LoVo (cell line): ENCODE measurements at places on chromosomes 1 and 21.

DNA sequence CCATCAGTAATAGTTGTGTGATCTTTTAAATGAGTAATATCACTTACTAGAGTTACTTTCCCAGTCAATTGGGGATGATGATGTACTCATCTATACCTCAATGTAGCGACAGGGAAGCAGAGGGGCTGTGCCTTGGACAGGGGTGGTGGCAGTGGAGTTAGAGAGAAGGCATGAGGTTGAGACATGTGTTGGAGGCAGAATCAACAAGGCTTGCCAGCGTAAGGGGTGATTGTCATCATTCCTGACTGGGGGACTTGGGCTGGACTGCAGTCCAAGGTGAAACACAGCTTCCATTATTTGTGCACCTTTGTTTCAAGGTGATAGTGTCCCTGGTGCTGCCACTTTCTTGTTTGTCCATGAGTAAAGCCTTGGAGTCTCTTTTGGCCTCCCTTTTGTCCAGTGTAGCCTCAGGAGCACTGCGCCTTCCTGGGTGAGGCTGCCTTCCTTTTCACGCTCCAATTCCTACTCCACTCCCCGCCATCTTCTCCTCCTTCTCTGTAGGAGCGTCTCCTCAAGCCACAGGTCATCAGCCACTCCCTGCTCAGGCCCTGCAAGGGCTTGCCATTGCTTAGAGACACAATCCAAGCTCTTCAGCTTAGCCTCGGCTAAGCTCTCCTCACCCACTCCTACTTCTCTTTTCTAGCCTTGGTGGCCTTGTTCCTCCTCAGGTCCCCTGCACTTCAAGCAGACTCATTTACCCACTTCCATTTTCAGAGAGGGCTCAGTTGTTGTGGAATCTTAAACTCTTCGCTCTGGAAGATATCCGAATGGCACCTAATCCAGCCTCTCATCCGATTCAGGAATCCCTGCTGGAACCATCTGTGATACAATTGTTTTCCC is 77.6 kb upstream of the CD34 start:
- no peak for DNase-seq

- no peak for DNase-seq
Observed at GRCh38 chr1:96565546-96565945, 156.0 kb upstream of the PTBP2 start.

DNA sequence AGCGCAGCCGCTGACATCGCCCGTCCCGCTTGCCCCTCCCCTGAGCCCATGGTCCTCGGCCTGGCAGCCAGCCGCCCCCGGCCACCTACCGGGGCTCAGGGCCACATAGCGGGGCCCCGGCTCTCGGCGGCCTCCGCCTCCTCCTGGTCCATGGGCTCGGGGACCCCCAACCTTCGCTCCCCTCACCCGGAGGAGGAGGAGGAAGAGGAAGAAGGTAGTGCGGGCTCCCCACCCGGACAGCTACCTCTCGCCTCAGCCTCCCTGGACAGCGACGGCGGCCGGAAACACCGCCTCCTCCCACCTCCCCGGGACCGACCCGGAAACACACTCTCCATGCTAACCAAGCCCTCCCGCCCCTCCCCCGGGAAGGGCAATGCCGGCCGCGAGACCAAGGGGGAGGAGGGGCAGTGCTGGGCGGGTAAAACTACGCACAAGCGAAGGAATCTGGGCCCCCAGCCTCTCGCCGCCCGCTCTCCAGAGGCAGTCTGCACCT is at the start of gene KIAA0319L:
Gene KIAA0319L, minus strand, starts transcription at position 286 of the 493 bp plus-strand sequence. CDS start 2,912 bp downstream, outside the sequence.
- DNase-seq: peak; percentile 77

- DNase-seq: peak; percentile 13
Observed at GRCh38 chr1:67214420-67215174, 48.3 kb downstream of the IL23R start.

DNA sequence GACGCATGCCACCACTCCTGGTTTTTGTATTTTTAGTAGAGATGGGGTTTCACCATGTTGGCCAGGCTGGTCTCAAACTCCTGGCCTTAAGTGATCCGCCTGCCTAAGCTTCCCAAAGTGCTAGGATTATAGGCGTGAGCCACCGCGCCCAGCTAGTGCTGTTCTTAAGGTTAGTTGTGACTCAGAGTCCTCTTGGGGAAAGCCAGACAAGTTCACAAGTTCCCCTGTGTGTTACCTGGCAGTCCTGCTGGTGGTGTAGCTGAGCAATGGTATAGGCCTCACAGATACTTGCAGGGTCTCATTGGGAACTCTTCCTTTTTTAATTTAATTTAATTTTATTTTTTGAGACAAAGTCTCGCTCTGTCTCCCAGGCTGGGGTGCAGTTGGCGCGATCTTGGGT is 10.6 kb downstream of the CFAP126 start:
- DNase-seq: no peak

- peak; percentile 56 for DNase-seq
Observed at GRCh38 chr1:92749024-92749634, 35.8 kb downstream of the EVI5 start.

DNA sequence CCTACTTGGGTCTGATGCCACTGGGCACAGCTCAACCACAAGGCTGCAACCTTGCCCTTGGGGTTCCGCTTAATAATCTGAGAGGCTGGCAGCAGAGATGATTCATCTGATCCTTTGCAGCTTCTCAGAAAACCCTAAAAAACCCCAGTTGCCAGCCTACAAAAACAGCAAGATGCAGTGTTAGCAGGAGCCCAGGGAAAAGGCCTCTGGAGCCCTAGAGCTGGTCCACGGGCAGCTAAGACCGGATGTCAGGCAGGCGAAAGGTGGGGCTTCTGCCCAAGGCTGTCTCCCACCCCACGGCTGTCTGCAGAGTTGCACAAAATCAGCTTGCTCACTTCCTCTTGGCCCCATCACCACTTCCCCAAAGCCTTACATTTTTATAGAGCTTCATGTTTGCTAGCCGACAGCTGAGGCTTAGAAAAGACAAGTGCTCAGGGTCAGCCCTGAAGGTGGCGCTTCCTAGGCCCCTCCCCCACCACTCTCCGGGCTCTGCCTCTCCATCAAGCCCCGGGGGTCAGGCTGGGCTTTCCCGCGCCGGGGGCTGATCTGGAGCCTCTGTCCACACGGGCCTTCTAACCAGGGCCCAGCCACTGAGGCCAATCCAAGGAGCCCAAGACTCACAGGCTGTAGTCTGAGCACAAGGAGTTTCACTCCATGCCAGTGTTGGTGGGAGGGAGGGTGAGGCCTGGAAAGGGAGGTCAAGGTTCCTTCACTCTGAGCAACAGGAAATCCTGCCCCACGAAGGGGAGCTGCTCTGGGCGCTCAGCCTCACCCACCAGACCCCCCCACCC is 4.2 kb upstream of the ADORA3 start:
- peak; percentile 68 for DNase-seq

DNA sequence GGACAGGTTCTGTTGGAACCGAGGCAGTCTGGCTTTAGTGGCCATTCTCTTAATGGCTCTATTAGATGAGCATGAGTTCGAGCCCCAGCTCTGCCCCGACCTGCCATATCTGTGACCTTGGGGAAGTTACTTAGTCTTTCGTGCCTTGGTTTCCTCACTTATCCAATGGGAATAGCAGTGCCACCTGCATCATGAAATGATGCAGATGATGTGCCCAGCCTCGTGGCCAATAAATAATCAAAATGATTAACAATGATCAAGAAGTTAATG is 30.6 kb downstream of the CAMK1G start:
- no peak for DNase-seq

DNA sequence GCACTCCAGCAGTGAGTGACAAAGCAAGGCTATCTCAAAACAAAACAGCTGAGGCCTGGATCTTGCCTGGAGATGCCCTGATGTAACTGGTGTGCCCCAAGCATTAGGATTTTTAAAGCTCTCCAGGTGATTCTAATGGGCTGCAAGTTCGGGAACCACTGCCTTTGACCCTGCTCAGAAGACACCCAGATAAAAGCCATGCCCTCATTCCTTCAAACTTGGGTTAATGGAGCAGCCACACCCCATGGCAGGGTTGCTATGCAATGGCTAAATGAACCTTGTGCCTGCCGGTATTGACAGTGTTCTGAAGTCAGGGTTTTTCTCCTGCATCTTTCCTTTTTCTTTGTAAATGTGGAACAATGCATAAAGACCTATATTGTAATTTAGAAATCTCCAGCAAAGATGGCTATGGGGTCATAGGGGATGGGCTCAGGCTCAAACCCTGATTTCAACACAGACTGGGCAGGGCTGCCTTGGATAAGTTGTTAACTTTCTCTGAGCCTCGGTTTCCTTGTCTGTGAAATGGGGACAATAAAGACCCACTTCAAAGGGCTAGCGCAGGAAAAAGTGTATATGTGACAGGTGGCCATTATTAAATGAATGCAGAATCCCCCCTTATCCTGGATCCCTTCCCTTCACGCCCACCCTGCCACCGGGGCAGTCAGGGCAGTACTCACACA is 453 bp downstream of the TFF3 start:
- no peak for DNase-seq

GRCh38 chr1:59360170-59360569 is 63.3 kb downstream of the FGGY start:
- DNase-seq: no peak

- peak; percentile 6 for DNase-seq
Observed at GRCh38 chr1:226677027-226678020, 61.8 kb downstream of the ITPKB start.

DNA sequence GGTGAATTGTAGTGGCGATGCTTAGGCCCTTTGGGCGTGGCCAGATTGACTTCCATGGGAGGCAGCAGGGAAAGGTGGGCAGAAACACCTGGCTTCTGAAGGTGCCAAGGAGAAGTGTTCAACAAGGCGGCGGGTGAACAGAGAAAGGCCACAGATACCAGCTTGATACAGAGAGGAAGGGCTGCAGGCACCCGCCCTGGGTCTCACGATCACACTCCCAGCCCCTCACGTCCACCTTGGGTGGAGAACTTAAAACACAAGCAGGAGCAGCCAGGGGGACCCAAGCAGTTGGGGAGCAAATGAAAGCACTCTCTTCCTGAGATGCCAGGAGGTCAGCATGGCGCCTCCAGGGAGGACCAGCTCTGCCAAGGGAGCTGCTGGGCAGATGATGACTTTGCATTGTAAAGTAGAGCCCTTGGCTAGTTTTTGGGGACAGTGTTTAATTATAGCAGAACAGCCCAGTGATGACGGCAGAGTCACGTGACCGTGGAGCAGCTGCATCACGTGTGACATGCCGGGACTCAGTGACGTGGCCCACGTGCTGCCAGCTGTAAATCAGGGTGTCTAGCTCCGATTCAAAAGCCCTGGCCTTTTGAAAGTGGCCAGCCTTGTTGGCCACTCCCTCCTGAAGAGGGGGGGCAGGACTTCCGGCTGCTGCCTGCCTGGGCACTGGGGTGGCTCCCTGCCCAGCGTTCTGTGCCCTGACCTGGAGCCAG is 19.0 kb downstream of the SLC37A1 start:
- no peak for DNase-seq

GRCh38 chr1:184020855-184021254 is 16.7 kb downstream of the COLGALT2 start:
- DNase-seq: no peak

- no peak for DNase-seq
Observed at GRCh38 chr1:172224871-172225270, 195.6 kb upstream of the C1orf105 start.

GRCh38 chr1:159222075-159222865 is 17.6 kb downstream of the ACKR1 start:
- DNase-seq: no peak

- DNase-seq: no peak
Observed at GRCh38 chr1:31058012-31058411, 7.5 kb downstream of the PUM1 start.

GRCh38 chr21:16422702-16423101 is 692.9 kb downstream of the USP25 start:
- no peak for DNase-seq

- peak; percentile 31 for DNase-seq
Observed at GRCh38 chr1:193156822-193157142, 29.6 kb downstream of the B3GALT2 start.

DNA sequence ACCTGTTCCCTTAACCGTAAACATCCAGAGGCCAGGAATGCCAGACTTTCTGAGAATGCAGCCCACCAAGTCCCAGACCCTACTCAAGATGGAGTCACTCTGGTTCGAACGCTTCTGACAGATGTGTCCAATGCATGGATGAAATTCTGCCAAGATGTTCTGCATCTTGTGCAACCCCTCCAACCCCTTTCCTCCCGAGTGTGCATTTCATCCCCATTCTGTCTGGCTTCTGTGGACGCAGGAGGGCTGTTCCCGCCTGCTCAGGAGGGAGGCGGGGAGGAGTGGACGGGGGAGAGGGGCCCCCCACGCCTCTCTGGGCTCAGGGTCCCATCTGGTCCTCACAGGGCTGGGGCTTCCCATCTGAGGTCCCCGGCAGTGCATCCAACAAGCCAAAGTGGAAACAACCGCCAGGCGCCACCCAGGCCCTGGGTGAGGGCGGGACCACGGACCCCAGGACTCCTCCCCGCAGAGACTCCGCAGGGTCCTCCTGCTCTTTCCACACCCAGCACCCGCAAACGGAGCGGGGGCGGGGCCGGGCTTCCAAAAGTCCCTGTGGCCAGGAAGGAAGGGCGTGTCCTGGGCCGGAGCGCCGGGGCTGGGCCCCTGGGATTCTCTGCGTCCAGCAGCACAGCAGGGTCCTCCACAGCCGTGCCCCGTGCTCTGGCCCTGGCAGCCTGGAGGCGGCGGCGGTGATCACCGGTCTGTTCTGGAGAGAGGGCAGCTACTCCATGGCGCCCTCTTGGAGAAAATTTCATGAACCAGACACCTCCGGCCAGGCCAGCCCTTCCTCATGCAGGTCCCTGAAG is 27.8 kb upstream of the SUMO3 start:
- peak; percentile 52 for DNase-seq

- DNase-seq: peak; percentile 96
Observed at GRCh38 chr21:36909901-36910561, 56.4 kb downstream of the HLCS start.

- DNase-seq: no peak
Observed at GRCh38 chr1:1085171-1085841, 11.2 kb upstream of the RNF223 start.

GRCh38 chr1:215476541-215476940 is 90.6 kb upstream of the KCTD3 start:
- no peak for DNase-seq

DNA sequence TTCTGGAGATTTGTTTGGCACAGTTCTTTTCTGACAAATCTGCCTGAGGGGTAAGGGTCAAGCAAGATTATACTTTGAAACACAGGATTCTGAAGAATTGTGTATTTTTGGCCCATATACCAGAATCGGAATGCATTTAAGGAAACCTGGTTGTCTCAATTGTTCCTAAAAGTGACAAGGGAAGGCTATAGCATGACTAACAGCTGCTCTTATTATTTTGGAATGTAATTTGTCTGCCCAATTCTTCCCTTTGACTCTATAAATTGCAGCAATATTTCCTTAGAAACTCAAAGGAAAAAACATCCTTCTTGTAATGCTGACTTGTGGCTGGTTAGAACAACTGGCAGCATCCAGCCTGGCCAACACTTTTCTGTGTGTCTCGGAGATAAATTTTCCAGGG is 15.8 kb upstream of the VCAM1 start:
- no peak for DNase-seq
